ENCODE measurements at places on chromosomes 5 and 9.

DNA sequence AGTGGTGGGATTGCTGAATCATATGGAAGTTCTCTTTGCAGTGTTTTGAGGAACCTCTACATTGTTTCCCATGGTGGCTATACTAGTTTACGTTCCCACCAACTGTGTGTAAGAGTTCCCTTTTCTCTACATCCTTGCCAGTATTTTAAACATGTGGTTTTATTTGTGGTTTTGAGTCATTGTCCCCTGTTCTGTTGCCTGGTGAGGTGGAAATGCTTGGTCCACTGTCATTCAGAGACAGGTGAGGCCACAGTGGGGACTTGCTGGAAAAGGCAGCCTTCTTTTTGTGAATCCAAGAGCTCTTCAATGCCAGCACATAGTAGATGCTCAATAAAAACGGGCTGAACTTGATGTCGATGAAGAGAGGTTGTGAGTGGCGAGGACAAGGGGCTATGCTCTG lies 44.2 kb downstream of the SH3PXD2B start:
- DNase-seq: no peak

- peak; percentile 40 for DNase-seq
These were observed 103.5 kb downstream of the GCNT1 start for GRCh38 chr9:76562511-76562911.

DNA sequence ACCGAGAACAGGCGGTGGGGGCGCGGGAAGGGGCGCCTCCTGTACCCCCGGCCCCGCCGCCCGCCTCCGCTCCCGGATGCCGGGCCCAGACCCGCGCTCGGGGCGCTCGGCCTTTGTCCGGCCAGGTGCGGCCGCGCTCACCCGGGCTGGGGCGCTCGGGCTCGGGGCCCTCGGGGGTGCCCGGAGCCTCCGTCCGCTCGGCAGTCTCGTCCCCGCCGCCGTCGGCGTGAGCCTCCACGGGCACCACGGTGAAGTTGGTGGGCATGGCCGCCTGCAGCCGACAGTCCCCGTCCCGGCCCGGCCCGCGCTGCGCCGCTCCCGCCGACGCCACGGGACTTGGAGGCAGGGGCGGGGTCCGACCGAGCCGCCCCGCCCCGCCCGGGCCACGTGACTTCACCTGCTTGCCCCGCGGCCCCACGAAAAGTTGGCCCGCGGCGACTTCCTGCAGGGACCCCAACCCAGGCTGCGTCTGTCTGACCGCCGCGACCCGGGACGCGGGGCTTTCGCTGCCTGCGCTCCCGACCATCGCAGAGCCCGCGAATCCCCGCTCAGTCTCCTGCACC lies at the start of gene SLC12A7:
Gene SLC12A7 (minus strand): TSS at position 337 of the 563 bp plus-strand sequence. CDS start 72 bp downstream, at position 265.
- DNase-seq: peak; percentile 74

DNA sequence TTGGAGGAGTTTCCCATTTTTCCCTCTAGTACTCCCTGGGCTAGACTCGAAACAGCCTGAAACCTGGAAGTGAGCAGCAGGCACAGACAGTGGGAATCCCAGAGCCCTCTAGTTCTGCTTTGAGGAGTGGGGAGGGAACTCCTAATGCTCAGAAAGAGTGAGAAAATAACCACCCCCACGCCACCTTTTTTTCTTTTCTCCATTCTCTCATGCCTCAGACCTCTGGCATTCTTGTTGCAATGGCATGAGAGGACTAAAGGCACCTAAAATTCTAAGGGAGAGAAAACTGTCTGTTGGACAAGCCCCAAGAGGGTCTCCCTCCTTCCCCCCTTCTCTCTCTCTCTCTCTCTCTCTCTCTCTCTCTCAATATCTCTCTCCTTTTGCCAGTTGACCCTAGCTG lies 15.1 kb upstream of the IRF1 start:
- no peak for DNase-seq

All from MM.1S (cell line).